ENCODE measurements at places on chromosomes 16 and 17.

DNA sequence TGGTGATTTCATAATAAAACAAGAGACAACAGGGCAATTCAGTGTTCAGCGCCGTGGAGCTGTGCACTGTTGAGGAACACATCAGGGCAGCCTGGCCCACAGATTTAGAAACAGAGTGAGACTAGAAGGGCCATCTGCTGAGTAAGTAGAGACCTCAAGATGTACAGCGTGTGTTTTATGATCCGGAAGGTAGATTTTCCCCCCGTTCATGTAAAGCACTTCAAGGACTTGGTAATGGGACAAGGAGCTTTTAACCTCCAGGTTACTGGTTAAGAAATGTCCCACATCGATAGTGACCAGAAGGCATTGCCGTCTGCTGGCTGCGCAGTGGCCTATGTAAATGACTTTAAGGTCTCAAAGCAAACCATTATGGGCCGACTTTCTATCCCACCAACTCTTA lies 1057.7 kb upstream of the EEF2KMT start:
- DNase-seq: no peak

DNA sequence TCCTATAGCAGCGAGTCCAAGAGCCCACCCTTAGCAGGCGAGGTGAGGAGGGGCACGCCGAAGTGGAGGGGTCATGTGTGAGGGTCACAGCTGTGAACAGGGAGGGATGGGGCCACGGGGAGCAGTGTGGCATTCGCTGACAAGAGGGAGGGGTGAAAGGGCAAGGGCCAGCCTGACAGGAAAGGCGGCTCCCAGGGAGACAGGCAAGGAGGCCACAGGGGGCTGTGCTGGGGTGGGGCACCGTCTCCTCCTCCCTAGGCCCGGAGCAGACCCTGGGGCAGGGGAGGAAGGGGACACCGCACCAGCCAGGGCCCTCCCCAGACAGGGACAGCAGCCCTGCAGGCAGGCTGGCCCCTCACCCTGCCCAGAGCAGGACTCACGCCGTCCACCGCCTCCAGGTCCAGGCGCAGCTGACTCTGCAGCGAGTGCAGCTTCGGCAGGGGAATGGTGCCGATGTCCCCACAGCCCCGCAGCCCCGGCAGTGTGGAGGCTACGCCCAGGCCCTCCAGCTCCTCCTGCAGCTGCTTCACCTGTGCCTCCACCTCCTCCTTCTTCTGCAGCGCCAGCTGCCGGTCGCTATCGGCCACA lies 15.1 kb downstream of the GNPTG start:
- no peak for DNase-seq

GRCh38 chr16:27486760-27487159 lies 63.0 kb downstream of the GTF3C1 start:
- DNase-seq: no peak

- no peak for DNase-seq
These were observed 14.9 kb upstream of the MMD start for GRCh38 chr17:55436224-55437158.

DNA sequence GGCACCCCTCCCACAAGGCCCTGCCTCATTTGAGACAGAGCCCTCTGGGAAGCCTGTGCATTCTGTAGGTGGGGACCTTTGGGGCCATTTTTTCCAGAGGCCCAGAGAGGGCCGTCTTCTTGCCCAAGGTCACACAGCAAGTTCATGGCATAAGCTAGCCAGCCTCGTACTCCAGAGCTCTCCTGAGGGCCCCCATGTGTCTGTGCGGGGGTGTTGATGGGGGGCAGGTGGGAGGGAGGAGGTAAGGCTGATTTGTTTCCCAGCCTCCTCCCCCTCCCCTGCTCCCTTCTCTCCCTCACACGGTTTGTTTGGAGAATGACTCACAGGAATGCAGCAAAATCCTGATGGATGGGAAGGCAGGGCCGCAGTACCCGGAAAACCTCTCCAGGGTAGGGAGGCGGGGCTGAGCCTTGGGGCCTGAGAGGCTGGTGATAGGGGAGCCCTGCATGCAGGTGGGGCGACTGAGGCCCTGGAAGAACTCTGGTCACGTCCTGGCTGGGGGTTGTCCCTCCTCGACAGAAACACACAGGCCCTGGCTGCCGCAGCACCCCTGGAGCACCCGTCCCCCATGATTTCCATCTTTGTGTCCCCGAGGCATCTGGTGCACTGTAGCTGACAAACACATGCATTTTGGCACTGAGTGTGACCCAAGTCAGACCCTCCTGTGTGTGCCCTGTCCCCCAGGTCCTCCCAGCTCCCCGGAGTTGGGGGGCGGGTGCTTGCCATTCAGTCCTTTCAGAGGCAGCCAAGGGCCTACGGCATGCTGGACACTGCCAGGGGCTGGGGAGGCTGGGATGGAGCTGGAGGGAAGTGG lies 29.7 kb downstream of the RAI1 start:
- no peak for DNase-seq

DNA sequence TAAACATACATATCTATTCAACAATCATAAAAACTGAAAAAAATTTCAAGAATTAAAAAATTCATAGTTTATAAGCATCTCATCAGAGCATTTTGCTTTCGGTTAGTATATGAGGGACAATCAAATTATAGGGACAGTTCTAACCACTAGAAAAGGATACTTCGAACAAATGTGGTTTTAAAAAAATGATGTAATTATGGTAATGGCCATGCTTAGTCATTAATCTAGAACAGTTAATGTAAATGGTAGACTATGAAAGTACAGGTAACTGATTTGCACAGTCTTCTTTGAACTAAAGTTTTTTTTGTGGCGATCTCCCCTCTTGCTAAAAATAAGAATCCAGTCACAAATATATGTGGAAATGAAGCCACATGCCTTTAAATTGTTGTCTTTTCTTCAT lies 63.5 kb upstream of the PHOSPHO1 start:
- no peak for DNase-seq

DNA sequence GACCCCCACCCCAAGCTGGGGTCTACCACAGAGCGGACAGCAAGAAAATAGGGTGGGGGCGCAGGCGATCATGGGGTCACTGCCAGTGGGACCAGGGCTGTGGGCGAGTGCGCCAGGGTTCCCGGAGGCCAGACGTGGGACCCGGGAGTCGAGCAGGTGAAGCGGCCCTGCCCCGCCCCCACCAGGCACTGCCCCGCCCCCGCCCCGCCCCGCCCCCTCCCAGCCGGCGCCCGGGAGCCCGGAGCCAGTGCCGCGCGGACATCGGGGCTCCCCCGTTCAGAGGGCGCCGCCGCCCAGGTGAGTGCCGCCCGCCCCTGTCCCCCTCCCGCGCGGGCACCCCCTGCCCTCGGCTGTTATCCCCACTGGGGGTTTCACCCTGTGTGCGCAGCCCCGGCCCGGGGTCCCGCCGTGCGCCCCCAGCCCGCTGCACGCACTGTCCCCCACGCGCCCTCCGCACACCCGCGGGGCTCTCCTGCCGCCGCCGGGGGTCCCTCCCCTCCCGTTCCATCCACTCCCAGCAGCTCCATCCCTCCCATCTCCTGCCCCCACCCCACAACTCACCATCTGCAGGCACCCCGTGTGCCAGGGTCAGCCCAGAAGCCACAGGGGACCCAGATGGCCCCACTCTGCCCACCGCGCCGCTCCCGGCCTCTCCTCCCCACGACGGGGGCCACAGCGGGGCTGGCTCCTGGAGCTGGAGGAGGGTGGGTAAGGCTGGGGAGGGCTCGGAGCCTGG lies at the start of gene SSTR5:
TSS of gene SSTR5 (plus strand) at position 222 of the 736 bp plus-strand sequence. CDS start 6,122 bp downstream, outside the sequence.
- no peak for DNase-seq

- DNase-seq: no peak
These were observed 15.3 kb downstream of the CDH3 start for GRCh38 chr16:68660359-68660795.

- DNase-seq: no peak
These were observed 13.8 kb upstream of the AATK start for GRCh38 chr17:81179861-81180260.

DNA sequence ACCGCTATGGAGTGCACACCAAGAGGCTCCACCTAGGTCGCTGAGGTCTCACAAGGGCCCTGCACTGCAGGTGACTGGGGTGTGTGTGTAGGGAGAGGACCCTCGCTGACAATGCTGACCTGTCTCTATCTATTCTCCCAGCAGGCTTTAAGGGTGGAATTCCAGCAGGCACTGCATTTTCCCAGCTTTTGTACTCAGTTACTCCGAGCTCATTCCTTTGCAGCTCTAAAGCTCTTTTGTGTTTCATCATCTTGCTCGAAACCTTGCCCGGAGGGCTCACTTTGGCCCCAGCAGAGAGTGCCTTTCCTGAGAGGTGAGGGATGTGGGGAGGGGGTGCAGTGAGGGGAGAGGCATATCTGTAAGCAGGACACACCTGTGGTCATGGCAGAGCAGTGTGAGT lies 39.3 kb downstream of the SMPD3 start:
- no peak for DNase-seq

DNA sequence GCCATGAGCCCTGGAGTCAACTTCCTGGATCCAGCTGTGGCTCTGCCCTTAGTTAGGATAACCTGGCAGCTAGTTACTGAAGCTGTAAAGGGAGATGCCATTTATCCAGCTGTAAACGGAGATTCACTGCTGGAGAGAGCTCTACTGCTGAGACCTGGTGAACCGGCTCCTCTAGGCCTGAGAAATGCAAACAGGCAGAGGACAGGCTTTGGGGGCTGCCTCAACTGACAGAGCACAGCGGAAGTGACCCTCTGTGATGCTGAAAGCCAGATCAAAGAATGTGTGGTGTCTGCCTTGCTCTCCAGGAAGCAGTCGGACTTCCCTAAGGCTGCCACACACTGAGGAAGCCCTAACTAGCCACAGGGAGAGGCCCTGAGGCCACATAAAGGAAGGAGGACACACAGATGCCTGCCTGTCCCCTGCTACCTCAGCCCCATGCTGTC lies 21.9 kb upstream of the GPRC5C start:
- DNase-seq: no peak

- DNase-seq: no peak
These were observed 20.2 kb upstream of the CCL1 start for GRCh38 chr17:34383216-34383615.

- DNase-seq: no peak
These were observed 13.5 kb upstream of the DNAI2 start for GRCh38 chr17:74260525-74260850.

GRCh38 chr17:6492892-6493674 lies 48.8 kb downstream of the PIMREG start:
- DNase-seq: no peak

- no peak for DNase-seq
These were observed 19.8 kb upstream of the CMIP start for GRCh38 chr16:81424771-81425170.

DNA sequence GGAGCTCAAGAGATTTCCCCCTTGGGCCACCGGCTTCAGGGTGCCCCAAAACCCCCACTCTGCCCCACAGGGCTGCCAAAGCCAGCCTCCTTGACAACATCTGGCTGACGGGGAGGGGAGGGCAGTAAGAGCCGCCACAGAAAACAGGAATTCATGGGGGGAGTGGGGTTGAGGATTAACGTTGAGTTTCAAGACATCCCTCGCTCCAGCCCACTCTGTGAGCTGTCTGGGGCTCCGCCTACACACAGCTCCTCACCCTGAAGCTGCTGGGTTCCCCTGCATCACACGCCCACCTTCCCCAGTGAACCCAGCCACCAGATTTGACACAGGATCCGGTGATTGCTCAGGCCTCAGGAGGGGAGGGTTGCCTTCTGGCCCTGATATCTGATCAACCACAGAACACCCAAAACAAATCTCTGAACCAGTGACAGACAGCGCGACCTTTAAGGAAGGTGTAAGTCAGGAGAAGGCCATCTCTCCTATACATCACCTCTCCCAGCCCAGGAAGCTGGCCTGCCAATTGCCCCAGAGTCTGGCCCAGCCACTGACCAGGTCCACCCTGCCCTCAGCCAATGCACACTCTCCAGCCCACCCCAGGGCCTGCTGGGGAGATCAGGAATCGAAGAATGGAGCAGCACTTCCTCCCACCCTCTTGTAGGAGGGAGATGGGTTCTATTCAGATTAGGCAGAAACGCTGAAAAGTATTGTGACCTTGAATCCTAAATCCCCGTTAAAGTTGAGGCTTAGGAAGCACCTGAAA lies 132.1 kb downstream of the CLEC16A start:
- peak; percentile 69 for DNase-seq

GRCh38 chr17:64336760-64337413 lies 53.8 kb downstream of the PECAM1 start:
- no peak for DNase-seq

GRCh38 chr16:83532634-83533033 lies 275.1 kb upstream of the HSBP1 start:
- no peak for DNase-seq

DNA sequence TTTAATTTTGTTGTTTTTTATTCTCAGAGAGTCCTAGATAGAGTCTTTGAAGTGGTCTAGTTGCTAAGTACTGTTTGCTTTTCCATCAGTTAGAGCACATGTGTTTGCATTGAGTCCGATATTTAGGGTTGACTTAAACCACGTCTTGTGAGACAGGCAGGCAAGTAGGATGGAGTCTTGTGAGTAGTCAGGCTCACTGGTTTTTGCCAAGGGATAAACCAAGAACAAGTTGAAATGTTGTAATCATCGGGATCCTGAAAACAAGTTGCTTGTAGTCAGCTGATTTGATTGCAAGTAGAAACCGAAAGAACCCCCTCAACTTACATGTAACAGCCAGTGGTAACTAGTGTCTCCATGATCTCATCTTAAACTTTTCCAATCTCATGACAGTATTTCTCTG lies 17.2 kb downstream of the ATP6V0A1 start:
- no peak for DNase-seq

DNA sequence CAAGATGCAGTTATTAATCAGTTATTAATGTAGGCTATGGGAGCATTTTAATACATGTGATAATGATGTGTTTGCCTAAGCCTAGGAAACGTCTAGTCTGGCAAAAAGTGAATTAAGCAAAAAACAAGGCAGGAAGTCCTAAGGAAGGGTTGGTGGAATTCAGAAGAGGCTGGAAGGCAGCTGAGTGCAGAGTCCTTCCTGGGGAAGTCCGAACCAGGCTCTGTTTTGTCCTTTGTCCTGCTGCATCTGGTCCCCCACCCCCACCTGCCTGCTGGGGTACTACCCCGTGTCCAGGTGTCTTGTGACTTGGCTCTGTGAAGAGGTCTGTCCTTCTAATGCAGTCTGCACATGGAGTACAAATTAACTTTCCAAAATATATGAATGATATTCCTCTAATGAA lies 1.5 kb upstream of the MYH10 start:
- no peak for DNase-seq

- DNase-seq: peak; percentile 63
These were observed 17.5 kb downstream of the COG7 start for GRCh38 chr16:23435500-23435899.

GRCh38 chr16:86075839-86076440 lies 177.0 kb downstream of the IRF8 start:
- no peak for DNase-seq

DNA sequence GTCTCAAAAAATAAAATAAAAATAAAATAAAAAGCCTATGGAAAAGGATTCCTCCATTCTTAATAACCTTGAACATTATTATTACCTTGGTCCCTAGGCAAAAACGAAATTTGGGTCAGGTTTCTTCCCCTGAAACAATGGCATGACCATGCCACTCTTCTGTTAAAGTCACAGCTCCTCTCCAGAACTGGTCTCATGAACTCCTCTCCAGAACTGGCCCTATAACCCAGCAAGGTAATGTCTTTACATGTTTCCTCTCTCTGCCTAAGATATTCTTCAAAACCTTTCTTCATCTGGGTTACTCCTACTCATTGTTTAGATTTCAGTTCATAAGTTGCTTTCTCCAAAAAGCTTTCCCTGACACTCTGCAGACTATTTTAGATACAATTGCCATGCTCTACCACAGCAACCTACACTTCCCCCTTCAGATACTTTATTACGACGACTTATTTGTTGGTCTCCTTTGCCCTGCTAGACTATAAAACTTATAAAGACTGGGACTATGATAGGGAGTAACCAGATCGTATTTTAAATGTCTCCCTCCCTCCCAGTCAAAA lies 13.5 kb downstream of the TRIM37 start:
- no peak for DNase-seq

GRCh38 chr16:52741351-52741750 lies 194.4 kb upstream of the TOX3 start:
- DNase-seq: no peak
